Pericardium fibroblast (primary cell): ENCODE measurements at places on chromosomes 3 and 15. TPM values are rescaled to one million over a fixed set of nuclear protein-coding genes. Genes with fewer than 3 reads are reported as not detected.

EXD1 gene
- total RNA-seq = not detected in 2 replicates

ACTR8 gene
- total RNA-seq = 22.8 and 27.3 TPM in 2 replicates

KBTBD13 gene
- total RNA-seq = not detected in 2 replicates

MYH15 gene
- 2.0 TPM in 2 replicates for total RNA-seq

LRRIQ4 gene
- not detected in 2 replicates for total RNA-seq

PIK3CA gene
- total RNA-seq = 17.0 and 20.4 TPM in 2 replicates

LRTM1 gene
- total RNA-seq = not detected in 2 replicates

LMOD3 gene
- 0.26 TPM in 1 of 2 replicates, not detected in the other for total RNA-seq

GOLGA8A gene
- 11.6 and 15.7 TPM in 2 replicates for total RNA-seq

LSMEM2 gene
- not detected in 2 replicates for total RNA-seq

GADL1 gene
- not detected in 2 replicates for total RNA-seq

HACD2 gene
- total RNA-seq = 13.8 and 31.7 TPM in 2 replicates

SLC28A1 gene
- not detected in 2 replicates for total RNA-seq

NPAP1 gene
- not detected in 2 replicates for total RNA-seq

CDCP1 gene
- 0.70 and 0.77 TPM in 2 replicates for total RNA-seq

RGMA gene
- 10.4 and 17.7 TPM in 2 replicates for total RNA-seq

SPTBN5 gene
- under 0.01 TPM in 1 of 2 replicates, not detected in the other for total RNA-seq

IL1RAP gene
- total RNA-seq = 8.9 and 20.5 TPM in 2 replicates
